ENCODE measurements at places on chromosomes 1 and 21. TPM values are rescaled to one million over a fixed set of nuclear protein-coding genes. Genes with fewer than 3 reads are reported as not detected.

- no peak for DNase-seq
These were observed 347.7 kb downstream of the TGFB2 start for GRCh38 chr1:218692808-218693207.

DNA sequence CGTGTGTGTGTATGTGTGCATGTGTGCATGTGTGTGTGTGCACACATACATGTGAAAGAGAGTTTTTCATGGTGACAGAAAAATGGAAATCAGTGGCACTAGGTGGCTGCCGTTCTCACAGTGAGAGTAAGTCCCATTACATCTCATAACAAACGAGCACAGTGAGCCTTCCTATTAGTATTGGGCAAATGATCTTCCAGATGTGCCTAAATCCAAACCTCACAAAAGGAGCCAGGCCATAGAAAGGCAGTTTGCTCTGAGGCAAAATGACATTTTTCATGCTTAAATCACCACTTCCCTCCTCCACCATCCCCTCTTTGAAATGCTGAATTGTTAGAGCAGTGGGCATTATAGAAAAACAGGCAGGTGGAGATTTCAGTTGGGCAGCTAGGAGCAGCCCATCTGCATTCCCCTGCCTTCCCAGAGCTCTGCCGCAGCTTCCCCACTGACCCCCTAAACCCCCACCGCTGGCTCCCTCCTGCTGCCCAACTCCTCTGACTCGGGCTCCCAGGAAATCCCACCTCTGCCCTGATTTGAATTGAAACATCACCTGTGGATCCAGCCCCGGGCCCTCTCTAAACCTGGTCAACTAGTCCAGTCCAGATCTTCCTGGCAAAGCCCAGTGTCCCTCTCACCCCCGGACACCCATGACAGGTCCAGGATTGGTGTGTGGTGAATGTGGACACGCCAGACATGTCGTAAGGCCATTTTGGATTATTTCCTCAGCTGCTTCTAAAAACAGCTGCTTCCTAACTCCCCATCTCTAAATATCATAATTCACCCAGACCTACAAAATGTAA, 190.5 kb downstream of the SEC16B start:
- no peak for DNase-seq

PRCC gene
- polyA plus RNA-seq = 49.5 TPM

CELSR2 gene
- 4.9 TPM for polyA plus RNA-seq

- no peak for DNase-seq
These were observed 477.9 kb downstream of the LMO4 start for GRCh38 chr1:87806379-87807094.

DNA sequence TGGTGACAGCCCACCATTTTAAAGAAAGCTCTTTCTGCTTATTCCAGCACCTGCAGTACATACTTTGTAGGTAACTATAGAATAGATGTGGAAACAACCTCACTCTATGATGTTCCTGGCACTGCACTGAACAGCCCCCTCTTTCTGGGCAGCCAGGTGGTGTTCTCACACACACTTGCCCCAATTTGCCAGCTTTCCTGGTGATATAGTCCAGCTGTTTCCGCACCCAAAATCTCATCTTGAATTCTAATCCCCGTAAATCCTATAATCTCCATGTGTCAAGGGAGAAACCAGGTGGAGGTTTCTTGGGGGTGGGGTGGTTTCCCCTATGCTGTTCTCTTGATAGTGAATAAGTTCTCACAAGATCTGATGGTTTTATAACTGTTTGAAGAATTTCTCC, 102.2 kb downstream of the FCRL5 start:
- no peak for DNase-seq
